ENCODE measurements at places on chromosomes 5 and 9. TPM values are rescaled to one million over a fixed set of nuclear protein-coding genes. Genes with fewer than 3 reads are reported as not detected.

The ZNF366 gene
- not detected for total RNA-seq

The SPAAR gene
- not detected for total RNA-seq

The PCDHB7 gene
- total RNA-seq = not detected

The PPIC gene
- 17.0 TPM for total RNA-seq

The MAMDC2 gene
- 0.16 TPM for total RNA-seq

The FOXB2 gene
- total RNA-seq = not detected
